ENCODE measurements at places on chromosomes 7 and 10.

DNA sequence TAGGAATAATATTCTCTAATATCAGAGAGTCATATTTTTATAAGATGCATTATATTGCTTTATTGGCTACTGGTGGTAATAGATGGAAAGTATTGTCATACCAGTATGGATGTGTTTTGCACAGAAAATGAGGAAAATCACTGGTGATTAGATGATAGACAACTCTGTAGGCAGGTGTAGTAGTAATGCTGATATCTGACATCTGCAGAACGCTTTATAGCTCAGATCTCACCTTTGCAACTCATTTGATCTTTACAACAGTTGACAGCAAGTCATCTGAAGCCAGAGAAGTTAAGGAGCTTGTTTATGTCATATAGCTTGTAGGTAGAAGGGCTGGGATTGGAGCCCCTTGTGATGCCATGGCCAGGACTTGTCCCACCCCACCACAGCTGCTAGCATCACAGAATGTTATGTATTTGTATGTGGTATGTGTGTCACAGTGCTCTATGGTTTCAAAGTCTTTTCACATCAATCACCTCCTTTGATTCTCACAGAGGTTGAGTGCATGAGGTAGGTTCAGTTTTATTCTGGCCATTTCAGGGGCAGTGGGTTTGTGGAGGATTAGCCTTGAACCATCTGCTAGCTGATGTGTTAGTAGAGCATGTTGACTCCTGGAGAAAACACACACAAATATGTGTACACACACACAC lies 140.0 kb downstream of the SORCS3 start:
- no peak for DNase-seq

DNA sequence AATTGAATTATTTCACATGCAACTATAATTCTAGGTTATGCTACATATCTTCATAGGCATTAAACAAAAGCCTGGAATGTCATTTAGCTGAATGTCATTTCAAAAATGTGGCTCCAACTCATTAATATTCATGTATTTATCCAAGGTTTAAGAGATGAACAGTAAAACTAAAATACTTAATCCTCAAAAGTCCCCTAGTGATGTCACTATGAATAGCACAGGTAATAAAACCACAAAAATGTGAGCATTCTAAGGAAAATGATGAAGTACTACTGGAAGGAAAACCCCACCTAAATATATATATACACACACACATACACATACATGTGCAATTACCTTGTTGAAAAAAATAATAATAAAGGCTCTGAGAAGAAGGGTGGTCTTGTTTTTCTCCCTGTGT lies 154.4 kb upstream of the ASAH2 start:
- DNase-seq, result no peak

DNA sequence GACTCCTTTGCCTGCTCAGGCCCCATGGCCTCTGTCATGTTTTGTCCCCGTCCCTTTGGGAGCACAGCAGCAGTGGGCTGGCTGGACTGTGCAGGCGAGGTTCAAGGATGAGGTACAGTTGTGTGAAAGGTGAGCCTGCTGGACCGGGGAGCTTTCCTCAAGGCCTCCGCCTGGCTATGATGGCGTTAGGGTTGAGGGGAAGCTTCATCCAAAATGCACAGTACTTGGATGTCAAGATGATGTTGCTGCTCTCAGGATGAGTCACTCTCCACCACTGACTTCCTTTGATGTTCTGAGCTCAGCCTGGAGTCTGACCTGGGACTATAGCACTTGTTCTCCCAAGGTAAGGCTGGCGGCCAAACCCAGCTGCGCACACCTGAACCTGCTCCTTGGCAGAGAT lies 152.7 kb upstream of the SHH start:
- DNase-seq, result no peak

GRCh38 chr7:94567396-94567795 lies 57.8 kb downstream of the CASD1 start:
- no peak for DNase-seq

GRCh38 chr10:100847440-100847839 lies 65.3 kb upstream of the SLF2 start:
- DNase-seq, result peak; percentile 47

GRCh38 chr10:34219753-34220548 lies 595.1 kb downstream of the PARD3 start:
- no peak for DNase-seq

DNA sequence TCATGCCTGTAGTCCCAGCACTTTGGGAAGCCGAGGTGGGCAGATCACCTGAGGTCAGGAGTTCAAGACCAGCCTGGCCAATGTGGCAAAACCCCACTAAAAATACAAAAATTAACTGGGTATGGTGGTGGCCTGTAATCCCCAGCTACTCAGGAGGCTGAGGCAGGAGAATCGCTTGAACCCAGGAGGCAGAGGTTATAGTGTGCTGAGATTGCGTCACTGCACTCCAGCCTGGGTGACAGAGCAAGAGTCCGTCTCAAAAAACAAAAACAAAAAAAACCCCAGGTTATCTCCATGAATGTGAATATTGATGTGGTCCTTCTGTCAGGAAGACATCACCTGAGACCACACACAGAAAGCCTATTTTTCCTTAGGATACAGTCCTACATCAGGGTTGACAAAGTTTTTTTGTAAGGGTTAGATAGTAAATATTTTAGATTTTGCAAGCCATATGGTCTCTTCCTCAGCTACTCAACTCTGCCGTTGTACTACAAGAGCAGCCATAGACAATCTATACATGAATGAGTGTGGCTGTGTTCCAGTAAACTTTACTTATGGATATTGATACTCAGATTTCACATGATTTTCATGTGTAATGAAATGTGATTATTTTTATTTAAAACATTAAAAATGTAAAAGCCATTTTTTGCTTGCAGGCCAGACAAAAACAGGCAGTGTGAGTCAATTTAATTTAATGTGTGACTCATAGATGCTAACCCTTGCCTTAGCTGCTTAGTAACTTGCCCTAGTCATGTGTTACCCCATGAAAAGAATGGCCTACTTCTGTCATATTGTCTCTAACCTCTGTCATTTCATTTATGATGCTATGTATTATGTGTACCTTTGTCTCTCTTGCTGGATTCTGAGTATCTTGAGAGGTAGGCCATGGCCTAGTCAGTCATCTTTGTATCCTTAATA lies 78.1 kb downstream of the TPST1 start:
- no peak for DNase-seq

DNA sequence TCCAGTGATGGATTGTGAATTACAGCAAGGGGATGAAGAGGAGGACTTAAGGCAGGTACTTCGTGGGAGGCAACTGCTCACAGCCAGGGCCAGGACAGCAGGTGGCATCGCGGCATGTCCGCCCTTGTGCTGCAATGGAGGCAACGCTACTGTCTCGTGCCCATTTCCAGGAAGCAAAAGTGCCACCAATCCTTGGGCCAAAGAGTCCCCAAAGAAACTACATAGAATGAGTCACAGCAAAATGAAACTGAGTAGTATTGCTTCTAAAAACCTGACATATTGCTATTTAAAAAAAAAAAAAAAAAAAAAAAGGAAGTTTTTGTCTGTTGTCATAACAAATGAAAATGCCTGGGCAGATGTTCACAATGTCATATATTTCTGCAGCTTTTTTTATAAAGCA lies 46.6 kb downstream of the RSU1 start:
- no peak for DNase-seq

DNA sequence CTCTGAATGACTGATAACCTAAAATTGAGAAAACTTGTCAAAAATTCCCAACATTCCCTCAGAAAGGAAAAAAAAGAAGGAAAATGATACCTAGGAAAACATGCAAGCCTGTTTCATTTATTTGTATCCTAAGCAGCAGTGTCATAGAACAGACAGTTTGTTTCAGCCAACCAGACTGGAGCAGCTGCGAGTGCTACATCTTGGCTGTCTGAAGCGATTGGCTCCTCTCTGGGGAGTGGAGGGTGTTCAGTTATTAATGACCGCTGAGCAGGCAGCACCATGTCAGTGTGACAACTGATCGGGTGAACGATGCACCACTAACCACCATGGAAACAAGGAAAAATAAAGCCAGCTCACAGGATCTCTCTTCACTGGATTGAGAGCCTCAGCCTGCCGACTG lies at the start of gene LRRN3:
Gene LRRN3 (plus strand): TSS at position 282 of the 400 bp plus-strand sequence. CDS start 31,646 bp downstream, outside the sequence.
- DNase-seq, result no peak

DNA sequence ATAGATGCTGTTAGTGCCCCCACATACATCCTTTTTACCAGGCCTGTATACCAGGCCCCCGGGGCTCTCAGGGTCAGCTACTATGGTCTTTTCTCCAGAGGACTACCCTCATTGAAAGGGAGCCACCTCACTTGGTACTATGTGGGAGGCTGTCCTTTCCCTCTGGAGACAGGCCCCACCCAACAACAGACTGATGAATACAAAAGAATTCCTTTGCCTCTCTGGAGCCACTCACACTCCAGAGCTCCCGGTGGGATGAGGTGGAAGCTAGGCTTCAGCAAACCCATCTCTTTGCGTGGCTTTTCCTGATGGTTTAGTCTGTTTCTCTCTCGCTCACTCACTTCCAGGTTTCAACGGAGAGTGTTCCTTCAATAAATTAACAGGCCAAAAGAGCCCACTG lies 30.3 kb downstream of the ANKMY2 start:
- DNase-seq, result no peak

- DNase-seq, result no peak
These were observed 36.0 kb upstream of the PRR15 start for GRCh38 chr7:29527505-29528108.

DNA sequence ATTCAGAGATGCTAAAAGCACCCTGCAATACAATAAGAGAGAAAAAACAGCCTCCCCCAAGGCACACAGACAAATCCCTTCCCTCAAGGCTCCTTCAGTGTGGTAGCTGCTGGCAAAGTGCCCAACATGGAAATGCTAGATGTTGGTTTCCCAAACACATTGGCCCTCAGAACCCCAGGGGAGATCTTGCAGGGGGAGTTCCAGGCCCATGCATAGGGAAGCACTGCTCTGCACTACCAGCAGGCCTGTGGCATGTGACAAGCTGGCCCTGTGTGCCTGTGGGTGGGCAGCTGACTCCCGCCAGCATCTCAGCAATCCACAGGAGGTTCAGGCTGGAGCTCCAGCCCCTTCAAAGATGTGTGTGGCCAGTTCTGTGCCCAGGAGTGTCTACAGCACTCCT lies 16.8 kb upstream of the CSGALNACT2 start:
- DNase-seq, result peak; percentile 34

All from activated CD4-positive, CD25-positive, alpha-beta regulatory T cell treated with anti-CD3 and anti-CD28 coated beads, Interleukin-2, amount 50 U/mL, for 72 hours (primary cell).